Cerebellar cortex (tissue), 1 donor: ENCODE measurements at places on chromosomes 7 and 10.

GRCh38 chr7:22577470-22578001 lies 77.5 kb upstream of the STEAP1B start:
- no peak for DNase-seq

DNA sequence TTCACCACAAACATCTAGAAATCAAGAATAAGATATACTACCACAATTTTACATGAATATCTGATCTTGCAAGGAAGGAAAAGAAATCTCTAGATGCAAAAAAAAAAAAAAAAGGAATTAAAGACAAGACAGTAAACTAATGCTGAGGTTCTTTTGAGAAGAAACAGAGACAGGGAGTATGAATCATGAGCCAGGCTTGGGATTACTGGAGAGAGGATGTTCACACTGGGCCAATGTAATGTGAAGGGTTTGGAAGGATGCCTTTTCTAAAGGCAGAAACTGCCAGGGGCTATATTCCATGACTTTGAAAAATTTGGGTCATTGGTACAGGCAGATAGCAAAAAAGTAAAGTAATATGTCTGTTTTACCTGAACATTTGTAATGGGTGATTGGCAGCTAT lies 573.0 kb upstream of the IGFBP3 start:
- DNase-seq, result no peak

GRCh38 chr10:48758411-48758810 lies 73.7 kb downstream of the WDFY4 start:
- no peak for DNase-seq

DNA sequence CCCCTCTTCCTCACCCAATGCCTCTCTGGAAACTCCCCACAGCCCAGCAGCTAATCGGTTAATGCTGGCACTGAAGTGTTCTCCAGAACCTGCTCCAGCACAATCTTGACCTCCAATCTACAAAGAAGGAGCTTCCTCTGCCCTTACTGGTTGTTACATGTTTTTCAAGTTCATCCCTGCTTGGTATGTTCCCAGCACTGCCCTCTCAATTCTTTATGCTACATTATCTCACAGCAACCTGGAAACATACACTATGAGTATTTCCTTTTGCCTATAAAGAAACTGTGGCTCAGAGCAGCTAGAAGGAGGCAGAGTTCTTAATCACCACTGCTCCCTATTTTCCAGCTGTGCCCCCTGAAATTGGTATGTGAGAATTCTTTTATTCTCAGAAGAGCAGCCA lies 84.1 kb upstream of the KMT2E start:
- DNase-seq, result no peak

GRCh38 chr7:64905133-64905532 lies 2.1 kb downstream of the ZNF273 start:
- no peak for DNase-seq

DNA sequence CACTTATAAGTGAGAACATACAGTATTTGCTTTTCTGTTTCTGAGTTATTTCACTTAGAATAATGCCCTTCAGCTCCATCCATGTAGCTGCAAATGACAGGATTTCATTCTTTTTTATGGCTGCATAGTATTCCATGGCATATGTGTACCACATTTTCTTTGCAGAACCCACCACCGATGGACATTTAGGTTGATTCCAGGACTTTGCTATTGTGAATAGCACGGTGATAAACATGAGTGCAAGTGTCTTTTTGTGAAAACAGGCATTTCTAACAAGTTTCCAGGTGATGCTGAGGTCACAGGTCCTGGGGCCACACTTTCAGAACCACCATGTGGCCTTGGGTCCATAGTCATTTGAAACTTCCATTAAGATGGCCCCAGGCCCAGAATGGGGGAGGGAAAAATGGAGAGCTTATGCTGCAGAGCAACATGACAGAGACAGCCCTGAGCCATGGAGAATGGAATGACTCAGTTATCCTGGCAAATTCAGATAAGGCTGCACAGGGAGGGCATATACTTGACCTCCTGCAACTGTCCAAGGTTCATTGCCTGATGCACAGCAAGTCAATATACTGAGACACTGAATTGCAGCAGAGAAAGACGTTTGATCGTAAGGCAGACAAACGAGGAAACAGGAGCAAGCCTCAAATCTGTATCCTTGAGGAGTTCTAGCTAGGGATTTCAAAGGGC lies 248.0 kb upstream of the GALNT17 start:
- no peak for DNase-seq

- DNase-seq, result no peak
Observed at GRCh38 chr7:155593461-155594162, 47.3 kb upstream of the CNPY1 start.

- no peak for DNase-seq
Observed at GRCh38 chr10:101566333-101567164, 21.5 kb downstream of the POLL start.

GRCh38 chr10:96718304-96718990 lies 1.9 kb downstream of the PIK3AP1 start:
- no peak for DNase-seq

GRCh38 chr10:3749011-3749410 lies 36.0 kb downstream of the KLF6 start:
- DNase-seq, result no peak

- no peak for DNase-seq
Observed at GRCh38 chr7:24825381-24825794, 68.1 kb upstream of the GSDME start.

GRCh38 chr7:148374396-148375259 lies 215.9 kb upstream of the C7orf33 start:
- DNase-seq, result no peak

DNA sequence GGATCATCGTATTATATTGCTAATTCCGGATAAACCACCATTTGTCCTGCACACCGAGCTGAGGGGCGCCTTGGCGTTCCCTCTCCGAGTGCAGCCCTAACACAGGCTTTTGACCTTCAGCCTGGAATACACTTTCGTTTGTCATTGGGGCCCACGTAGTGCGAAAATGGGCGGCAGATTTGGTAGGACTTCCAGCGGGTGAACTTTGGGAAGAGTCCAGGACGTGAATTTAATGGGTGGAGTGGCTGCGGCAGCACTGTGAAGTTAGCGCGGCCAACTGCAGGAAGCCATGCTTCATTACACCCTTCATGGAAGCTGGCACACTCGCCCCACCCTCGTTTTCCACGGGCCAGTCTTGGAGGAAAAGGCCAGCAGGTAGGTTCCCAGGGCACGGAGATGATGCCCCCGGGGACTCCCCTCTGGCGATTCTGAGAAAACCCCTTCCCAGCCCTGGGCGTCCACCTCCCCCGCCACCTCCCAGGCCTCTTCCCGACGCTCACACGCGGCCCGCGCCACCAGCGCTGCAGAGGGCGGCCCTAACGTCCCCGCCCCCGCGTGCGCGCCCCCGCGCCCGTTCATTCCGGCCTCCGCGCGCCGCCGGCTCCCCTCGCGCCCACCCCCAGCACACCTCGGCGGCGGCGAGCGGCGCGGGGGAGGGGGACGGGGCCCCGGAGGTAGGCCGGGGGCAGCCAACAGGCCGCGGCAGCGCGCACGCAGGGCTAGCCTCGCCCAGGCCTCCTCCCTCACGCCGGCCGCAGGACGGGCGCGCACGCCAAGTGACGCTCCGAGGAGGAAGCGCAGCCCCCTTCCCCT lies at the start of gene MLLT10:
Gene MLLT10 (plus strand): TSS at position 766 of the 813 bp plus-strand sequence. CDS start 413 bp downstream, outside the sequence.
- peak; percentile 92 for DNase-seq
